ENCODE measurements at places on chromosomes 4 and X.

GRCh38 chr4:87088186-87088585, 132.2 kb downstream of the KLHL8 start:
- no peak for DNase-seq

DNA sequence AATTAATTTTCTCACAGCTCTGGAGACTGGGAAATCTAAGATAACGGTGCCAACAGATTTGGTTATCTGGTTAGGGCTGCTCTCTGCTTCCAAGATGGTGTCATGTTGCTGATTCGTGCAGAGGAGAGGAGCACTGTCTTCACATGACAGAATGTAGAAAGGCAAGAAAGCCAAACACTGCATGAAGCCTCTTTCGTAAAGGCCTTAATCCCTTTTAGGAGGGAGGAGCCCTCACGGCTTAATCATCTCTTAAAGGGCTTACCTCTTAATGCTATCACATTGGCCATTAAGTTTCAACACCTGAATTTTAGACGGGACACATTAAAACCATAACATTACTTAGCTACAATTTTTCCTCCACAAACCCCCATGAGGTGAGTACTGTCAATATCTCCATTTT, 174.1 kb downstream of the COX18 start:
- DNase-seq, result no peak

DNA sequence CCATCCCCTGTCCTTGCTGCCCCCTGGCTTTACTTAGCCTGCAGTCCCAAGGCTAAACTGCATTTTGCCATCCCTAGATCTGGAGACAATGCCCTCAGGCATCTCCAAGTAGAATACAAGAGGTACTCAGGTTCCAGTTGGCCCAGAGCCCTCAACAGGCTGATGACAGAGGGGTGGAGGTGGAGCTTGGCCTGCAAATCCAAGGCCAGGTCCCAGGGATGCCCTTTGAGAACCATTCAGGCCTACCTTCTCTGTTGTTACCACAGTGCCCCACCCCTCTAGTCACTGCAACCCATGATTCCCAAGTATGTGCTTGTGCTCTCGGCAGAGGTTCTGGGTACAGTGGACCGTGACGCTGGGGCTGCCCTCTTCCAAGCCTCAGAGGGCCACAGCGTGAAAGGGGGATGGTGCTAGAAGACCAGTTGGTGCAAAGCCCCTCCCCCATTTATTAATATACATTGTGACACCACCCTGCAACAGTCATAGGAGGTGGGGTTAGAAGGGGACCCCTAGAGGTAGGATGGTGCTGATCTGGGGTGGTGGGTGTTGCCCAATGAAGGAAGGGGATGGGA, 6.4 kb upstream of the UBA1 start:
- DNase-seq, result no peak

- no peak for DNase-seq
Observed at GRCh38 chrX:115522952-115523351, 38.0 kb upstream of the PLS3 start.

DNA sequence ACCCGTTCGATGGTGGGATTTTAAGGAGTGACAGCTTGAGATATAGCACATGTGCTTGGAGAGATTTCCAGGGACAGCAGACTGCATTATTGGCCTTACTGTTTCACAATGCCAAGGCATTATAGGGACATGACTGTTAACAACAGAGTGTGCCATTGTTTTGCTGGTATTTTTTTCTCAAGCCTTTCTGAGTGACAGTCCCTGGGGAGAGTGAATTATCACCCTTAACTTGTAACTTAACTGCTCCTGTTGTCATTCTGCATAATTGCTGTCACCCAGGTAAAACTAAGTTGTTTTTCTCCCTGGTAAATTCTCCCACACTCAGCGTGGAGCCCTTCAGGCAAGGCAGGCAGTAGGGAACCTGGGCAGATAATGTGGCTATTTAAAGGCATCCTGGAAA, 989.2 kb upstream of the LCORL start:
- DNase-seq, result no peak

DNA sequence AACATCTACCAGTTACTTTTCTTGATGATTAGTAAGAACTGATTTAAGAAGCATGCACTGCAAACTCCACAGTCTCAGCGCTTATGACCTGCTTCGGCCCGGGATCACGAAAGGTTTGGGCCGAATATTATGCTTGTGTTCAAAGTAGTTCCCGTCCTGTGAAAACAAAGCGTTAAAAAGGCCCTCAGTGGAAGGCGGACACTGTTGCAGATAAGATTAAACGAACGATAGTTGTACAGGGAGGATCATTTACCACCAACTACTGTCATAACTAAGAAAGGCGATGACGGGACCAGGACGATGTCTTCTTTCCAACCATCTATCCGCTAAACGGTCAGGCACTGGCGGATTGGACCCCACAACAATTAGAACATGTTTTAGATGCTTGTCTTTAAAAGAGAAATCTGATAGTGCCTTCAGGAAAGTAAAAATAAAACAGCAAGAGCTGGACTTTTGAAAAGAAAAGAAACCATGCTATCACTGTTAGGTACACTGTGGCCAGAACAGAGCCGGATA, 21.1 kb downstream of the PDLIM3 start:
- DNase-seq, result no peak

DNA sequence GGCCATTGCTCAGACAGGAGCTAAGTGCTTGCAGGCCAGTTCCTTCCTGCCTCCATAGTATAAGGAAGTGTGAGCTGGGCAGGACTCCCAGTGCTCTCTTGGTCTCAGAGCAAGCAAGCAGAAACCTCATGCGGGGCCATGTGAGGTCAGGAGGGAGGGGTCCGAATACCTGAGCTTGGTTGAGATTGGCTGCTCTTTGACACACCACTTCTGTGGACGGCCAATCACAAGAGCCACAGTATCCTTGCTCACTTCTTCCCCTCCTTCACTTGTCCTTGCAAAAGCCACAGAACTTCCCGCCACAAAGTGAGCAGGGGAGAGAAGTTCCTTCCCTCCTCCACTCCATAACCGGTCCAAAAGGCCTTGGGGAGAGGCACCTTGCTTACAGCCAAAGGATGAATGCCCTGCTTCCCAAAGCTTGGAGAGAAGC, 56.7 kb downstream of the PRPS1 start:
- DNase-seq, result peak; percentile 0

GRCh38 chr4:173436149-173436579, 37.2 kb upstream of the SCRG1 start:
- DNase-seq, result no peak

DNA sequence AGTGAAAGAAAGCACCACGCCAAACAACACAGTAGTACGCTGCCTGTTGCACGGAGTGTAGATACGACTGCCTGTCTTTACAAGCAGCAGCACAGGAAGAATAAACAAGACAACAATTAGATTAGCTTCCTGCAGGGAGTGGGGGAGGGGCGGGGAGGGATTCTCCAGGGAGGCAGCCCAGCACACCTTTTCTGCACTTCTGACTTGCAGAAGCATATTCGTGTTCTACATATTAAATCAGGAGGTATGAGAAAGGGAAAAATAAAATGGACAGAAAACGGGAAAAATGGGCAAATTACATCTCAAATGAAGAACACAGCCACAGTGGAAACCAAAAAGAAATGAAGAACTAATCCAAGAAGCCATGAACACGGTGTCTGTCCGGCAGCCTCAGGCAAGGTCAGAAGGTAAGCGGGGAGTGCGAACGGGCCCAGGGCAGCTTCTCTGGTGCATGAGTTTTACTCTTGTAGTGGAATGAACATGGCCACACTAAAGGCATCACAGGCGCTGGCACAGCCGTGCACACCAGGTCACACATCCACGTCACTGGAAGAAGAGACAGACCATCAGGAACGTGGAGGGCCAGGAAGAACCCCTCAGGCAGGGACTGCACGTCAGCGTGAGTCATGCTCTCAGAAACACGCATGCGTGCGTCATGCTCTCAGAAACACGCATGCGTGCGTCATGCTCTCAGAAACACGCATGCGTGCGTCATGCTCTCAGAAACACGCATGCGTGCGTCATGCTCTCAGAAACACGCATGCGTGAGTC, 20.1 kb upstream of the ADRA2C start:
- DNase-seq, result no peak

DNA sequence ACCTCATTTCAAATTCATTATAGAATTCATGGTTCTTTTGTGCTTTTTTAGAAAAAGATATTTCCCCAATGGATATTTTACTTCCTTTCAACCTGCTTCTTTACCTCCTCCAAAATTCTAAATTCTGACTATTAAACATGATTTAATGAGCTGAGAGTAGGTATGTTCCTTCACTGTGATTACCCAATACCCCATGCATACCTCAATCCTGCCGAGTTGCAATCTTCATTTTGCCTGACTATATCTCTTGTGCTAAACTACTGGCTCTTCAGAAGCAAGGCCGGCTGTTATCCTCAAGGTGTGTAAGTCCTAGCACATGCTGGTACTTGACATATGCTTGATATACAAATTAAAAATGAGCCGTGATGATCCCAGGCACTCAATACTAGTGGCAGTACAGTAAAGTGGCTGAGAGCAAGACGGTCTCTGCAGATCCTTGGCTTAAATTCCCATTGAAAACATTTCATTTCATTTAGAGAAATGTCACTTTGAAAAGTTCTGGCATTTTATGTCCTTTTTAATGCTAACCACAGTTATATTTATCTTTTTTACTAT, 320.4 kb downstream of the KCNIP4 start:
- DNase-seq, result no peak

- no peak for DNase-seq
Observed at GRCh38 chr4:100486496-100486895, 31.3 kb downstream of the EMCN start.

DNA sequence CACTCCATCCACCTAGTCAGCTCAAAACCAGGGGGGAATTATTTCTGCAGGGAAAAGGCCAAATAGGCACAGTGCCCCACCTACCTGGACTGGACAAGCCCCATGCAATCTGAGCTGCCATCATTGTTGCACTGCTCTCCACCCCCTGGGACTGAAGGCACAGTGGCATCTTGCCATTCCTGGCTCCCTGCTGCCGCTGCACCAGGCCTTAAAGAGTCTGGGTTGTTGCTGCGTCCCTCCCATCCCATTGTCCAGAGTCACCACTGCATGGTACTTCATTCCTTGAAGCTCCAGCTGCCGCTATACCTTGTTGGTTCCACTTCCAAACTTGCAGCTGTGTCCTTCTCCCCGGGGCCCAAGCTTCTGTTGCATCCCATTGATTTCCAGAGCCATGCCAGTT, 629.7 kb downstream of the STIM2 start:
- DNase-seq, result no peak

- no peak for DNase-seq
Observed at GRCh38 chrX:118714521-118714920, 12.9 kb upstream of the IL13RA1 start.

DNA sequence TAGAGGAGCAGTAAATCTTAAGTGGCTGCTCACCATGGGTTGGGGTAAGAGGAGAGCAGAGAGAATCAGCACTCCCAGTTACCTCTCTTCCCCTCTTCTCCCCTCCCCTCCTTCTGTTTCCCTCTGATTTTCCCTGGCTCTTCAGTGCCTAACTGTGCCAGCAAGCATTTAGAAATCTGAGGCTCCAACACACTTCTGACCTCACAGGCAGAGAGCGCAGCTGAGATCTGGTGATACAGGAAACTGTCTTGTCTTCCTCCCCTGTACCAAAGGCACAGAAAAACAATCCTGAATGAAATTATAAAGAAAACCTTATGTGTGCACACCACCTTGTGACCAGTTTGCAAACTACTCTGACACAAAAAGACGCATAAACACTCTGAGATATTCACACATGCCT, 82.4 kb upstream of the SMIM10 start:
- no peak for DNase-seq

GRCh38 chrX:15607067-15607466, 6.3 kb upstream of the ACE2 start:
- DNase-seq, result no peak

DNA sequence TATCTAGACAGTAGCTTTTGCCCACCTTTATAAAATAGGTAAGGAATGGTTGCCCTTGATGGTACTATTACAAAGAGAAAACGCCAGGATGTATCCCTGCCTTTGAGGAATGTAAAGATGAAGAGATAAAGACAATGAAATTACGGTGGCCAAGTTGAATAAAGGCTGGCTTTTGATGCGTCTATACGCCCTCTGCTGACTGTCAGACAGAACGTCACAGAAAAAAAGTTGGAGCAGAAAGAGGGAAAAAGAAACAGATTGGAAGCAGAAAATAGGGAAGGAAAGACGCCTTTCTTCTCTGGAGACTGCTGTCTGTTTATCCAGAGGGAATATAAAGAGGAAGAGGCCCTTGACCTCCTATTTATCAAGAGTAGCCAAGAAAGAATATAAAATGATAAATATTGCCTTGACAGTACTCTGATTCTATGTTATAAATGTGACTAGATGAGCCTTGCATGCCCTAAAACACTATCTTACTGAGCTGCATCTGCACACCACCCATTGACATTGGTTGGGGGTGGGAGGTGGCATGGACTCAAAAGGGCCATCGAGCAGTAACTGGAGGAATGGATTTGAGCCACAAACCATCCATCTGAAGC, 30.6 kb downstream of the PCDH19 start:
- no peak for DNase-seq

DNA sequence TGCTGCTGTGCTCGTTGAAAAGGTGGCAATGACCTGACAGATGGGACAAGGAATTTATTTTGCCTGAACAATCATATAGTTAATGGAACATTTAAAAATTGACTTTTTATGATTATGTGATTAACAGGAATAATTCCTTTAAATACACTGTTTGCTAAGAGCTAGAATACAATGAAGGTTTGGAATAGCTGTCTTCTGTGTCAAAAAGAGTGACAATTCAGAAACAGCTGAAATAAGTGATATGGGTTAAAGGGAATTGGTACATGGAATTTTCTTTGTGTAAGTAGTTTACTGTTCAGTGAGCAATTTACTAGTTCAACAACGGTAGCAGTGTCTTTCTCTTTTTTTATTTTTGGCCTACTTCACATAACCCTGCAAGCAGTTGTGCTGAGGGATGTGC, 1083.5 kb upstream of the GRID2 start:
- no peak for DNase-seq

DNA sequence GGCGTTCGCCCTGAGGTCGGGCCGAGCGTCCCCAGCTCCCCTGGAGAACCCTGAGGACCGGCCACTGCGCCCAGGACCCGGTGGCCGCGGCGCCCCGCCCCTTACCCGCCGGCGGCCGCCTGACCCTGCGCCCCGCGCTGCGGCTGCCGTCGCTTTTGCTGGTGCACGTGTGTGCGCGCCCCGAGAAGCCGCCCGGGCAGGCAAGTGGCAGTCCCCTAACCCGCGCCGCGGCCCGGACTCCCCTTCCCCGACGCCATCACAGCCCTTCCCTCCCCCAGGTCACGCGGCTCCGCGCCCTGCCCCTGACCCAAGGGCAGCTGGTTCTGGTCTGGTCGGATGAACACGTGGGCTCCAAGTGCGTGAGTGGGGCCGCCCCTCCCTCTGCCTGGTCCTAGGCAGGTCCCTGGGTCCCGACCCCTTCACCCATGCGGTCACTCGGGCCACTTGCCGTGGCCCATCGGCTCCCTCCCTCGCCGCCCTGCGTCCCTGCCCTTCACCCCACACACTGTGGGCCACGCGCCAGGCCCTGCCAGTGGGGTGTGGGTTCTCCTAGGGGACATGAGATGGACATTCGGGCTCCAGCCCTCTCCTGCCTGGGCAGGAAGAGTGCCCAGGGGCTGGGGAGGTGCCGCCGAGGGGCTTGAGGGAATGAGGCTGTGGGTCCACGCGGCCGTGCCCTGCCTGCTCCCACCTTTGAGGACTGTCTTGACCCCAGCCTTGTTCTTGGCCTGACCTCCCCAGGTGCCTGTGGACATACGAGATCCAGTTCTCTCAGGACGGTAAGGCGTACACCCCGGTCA, 8.0 kb upstream of the FGFRL1 start:
- no peak for DNase-seq

Data from caudate nucleus (tissue), 63 donors.